ENCODE measurements at places on chromosomes 13 and 19.
A peak's percentile ranks its signal among the peaks of the same experiment; 100 is the strongest.

DNA sequence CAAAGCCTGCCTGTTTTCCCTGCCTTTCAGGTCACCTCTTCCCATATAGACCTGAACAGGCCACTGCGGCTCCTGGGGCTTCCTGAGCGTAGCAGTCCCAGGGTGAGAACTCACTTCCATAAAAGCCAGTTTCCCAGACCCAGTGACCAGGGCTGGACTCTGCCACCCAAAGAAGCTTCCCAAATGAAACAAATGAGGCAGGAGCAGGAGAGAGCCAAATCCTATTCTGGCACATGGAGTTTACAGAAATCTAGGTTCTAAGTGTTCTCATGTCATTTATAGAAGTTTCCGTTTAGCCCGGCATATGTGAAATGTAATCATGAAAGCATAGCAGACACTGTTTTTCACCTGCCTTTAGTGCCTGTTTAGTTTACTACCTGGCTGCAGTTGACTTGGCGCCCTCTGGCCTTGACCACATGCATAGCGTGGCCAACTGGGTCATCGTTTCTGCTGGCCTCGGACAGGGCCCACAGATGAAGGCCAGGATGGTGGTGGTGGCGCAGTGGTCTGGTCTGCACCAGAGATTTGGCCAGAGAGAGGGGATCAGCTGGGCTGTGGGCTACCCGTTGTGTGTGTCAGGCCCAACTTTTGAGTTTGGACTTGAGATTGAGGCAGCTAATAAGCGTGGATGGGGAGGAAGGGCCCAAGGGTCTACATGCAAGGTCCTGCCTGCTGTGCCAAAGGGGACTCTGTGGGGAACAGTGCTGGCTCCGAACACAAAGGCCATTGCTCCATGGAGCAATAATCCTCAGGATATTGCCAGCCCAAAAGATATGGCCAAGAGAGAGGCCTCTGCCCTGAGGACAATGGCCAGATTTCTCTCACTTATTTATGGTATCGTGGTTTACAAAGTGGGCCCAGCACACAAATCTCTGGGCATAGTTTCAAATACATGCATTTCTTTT, 43.3 kb downstream of the NFIX start:
- no peak for DNase-seq

DNA sequence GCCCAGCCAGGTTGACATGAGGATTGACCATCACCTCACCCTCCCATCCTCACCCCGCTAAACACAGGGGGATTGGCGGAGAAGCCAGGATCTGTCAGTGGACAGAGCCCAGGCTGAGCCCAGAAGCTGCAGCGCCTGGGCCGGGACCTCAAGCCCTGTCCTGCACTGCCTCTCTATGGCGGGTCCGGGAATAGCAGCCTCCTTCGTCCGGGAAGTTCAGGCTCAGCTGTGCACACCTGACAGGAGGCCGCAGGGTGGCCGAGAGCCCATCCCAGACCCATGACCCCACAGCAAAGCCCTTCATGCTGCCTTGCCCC, 67.8 kb downstream of the SPACA7 start:
- peak; percentile 6 for DNase-seq

DNA sequence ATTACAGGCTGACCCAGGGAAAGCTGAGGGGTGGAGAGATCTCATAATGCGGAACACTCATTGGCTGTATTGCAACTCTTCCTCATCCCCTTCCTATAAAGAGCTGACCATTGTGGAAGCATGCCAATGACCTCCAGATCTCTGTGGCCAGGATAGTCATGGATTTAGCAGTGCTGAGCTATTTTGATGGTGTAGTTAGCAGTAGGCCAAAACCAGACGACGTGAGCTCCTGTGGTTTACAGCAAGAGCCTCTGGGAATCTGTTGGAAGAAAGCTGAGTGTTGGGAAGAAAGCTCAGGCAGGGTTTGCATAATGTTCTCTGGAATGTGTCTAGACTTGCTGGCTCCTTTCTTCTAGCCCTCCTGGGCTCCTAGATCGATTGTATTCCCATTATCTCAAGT, 187.5 kb upstream of the GPC6 start:
- no peak for DNase-seq

DNA sequence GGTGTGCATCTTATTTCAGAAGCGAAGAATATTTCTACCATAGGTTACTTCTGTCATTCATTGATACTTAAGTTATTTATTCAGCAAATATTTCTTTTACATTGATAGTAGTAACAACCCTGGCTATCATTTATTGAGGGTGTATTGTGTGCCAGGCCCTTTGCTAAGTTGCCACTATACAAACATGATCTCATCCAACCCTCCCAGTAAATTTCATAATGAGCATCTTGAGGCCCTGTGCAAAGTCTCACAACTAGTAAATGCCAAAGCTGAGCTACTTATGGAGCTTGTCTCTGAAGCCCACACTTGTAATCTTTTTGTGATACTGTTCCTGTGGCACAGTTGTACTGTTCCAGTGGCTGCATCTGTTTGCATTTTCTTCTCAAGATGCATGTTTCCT, 36.1 kb downstream of the RNASEH2B start:
- DNase-seq = no peak

DNA sequence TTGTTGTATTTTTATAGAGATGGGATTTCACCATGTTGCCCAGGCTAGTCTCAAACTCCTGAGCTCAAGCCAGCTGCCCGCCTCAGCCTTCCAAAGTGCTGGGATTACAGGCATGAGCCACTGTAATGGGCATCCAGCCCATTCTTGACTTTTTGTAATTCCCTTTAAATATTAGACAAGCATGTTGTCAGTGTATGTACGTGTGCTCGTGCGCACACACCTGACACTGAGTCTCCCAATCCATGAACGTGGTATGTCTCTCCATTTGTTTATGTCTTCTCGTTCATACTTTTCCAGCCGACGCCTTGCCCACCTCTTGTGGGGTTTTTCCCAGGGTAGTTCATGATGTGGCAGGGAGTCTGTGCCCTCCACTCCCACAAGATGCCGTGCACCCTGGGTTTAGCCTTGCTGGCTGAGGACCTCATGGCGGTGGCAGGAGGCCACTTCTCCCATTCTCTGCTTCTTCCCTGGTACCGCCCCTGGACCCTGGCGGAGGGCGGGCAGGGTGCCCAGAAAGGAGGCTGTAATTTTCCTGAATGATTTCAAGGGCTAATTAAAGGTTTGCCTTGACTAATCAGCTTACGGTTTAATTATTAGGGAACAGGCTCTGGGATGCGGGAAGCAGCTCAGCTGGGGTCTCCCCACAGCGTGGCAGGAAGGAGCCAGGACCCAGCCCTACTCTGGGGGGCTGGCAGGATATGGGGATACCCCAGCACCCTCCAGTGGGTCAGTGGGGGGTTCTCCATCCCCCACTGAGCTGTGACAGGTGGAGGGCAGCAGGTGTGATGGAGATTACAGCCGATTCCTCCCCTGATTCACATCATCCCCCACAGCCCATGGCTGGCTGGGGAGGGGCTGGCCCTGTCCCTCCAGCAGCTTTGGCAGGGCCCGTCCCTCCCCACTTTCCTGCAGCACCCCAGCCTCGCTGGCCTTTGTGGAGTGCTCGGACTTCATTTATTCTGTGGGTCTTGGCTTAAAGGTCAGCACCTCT, 12.9 kb downstream of the PAK4 start:
- no peak for DNase-seq

DNA sequence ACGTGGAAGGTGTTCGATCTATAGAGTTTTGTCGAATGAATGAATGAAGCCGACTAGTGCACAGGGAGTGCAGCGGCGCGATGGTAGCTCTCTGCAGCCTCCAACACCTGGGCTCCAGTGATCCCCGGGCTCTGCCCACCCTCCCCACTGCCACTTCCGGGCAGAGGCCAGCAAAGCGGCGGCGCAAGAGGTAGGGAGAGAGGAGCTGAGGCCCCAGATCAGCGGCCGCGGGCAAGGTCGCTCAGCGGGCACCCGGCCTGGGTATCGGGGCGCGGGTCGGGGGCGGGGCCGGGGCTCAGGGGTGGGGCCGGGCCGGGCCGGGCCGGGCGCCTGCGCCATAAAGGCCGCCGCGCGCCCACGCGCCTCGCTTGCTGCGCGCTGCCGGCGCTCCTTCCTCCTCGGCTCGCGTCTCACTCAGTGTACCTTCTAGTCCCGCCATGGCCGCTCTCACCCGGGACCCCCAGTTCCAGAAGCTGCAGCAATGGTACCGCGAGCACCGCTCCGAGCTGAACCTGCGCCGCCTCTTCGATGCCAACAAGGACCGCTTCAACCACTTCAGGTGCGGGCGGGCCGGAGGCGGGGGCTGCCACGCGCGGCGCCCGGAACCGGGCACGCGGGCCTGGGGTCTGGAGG, at the start of gene GPI:
GPI (plus strand) TSS at position 367 of the 633 bp plus-strand sequence; CDS start at position 438, 71 bp downstream.
- DNase-seq = no peak

GRCh38 chr19:3357992-3358688, 8.2 kb upstream of the NFIC start:
- DNase-seq = no peak

- DNase-seq = no peak
Observed at GRCh38 chr19:38661136-38661535, 13.7 kb downstream of the ACTN4 start.

GRCh38 chr19:4081441-4082129, 14.9 kb upstream of the ZBTB7A start:
- no peak for DNase-seq

Measured in smooth muscle cell of the brain vasculature (primary cell).